ENCODE measurements at places on chromosomes 3 and 15.

GRCh38 chr3:37574177-37574943, 287.3 kb upstream of the CTDSPL start:
- no peak for DNase-seq

DNA sequence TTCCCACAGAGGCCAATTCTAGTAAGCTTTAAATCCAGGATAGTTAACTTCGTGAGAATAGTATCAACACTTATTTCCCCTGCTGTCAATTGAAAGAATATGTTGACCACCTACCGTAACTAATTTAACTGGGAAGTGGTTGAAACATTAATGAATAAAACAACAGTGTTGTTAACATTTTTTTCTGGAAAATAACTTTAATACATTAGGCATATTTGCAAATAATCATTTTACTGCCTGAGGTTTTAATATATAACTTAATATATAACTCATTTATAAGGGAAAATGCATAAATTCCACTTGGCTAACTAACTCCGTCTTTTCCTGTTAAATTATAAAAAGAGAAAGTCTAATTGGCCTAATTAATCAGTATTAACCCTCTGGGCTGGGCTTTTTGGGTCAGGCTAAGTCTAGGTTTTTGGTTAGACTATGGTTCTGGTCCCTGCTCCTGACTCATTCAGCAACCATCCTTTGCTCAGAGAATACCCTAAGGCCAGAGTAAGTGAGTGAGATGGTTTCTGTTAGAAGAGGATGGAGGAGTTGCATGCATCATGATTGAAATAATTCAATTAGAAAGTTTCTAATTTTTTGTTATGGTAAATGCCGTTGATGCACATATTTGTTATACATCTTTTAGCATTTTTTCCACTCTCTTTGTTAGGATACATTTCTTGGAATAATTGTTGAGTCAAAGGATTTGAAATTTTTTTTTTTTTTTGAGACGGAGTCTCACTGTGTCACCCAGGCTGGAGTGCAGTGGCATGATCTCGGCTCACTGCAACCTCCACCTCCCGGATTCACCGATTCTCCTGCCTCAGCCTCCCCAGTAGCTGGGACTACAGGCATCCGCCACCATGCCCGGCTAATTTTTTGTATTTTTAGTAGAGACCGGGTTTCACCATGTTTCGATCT, 10.8 kb upstream of the SKIL start:
- no peak for DNase-seq

GRCh38 chr3:182198345-182198744, 486.6 kb downstream of the SOX2 start:
- DNase-seq, result no peak

GRCh38 chr3:24520976-24521419, 26.3 kb upstream of the THRB start:
- peak; percentile 44 for DNase-seq
